Activated CD8-positive, alpha-beta memory T cell treated with anti-CD3 and anti-CD28 coated beads, Interleukin-2, amount 10 ng/mL, durations not matched to agents 7 days and 5 days (primary cell): ENCODE measurements at places on chromosomes 5 and 9. TPM values are rescaled to one million over a fixed set of nuclear protein-coding genes. Genes with fewer than 3 reads are reported as not detected.

The LHX6 gene
- total RNA-seq: not detected

DNA sequence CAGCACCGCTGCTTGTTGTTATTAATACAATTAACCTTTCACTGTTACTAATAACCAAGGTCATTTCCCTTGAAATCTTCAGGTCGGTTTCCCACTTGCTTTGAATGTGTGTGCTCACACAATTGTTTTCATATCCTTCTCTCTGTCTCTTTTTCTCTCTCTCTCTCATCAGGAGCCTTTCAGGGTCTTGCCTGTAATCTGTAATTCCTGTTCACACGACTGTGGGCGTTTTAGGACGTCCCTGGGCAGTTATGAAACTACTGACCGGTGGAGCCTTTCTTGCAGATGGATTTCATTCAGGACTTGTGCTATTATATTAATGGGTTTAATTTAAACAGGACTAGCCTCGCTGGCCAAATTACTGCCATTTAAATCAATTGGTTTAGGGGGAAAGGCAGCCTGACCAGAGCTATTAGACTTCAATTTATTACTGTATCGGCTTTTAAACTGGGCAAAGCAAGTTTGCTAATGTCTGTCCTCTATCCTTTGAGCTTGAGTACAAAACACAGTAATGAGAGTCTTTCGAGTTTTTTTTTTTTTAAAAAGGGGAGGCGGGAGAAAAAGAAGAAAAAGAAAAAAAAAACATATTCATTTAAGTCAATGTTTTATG lies 316.0 kb upstream of the TLE4 start:
- DNase-seq: no peak

The TSSK1B gene
- not detected for total RNA-seq

The SLC36A3 gene
- not detected for total RNA-seq

The BHMT2 gene
- total RNA-seq: not detected

DNA sequence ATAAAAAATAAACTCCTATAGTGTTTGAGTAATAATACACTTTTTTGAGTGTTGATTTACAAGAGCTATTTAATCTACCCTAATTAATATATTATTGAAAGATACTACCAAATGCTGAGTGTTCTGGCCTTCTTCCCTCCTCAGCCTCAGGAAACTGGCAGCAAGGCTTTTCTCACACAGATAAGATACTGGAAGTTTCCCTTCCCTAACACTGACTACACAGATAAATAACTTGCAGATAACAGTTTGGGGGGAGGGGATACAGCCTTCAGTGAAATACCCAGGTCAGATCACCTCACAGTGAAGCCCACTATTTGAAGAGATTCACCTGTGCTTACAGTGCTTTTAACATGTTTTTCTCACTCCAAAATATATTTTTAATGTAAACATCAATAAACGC lies 1.6 kb upstream of the NIPSNAP3A start:
- DNase-seq: no peak

The IFNA5 gene
- total RNA-seq: not detected

DNA sequence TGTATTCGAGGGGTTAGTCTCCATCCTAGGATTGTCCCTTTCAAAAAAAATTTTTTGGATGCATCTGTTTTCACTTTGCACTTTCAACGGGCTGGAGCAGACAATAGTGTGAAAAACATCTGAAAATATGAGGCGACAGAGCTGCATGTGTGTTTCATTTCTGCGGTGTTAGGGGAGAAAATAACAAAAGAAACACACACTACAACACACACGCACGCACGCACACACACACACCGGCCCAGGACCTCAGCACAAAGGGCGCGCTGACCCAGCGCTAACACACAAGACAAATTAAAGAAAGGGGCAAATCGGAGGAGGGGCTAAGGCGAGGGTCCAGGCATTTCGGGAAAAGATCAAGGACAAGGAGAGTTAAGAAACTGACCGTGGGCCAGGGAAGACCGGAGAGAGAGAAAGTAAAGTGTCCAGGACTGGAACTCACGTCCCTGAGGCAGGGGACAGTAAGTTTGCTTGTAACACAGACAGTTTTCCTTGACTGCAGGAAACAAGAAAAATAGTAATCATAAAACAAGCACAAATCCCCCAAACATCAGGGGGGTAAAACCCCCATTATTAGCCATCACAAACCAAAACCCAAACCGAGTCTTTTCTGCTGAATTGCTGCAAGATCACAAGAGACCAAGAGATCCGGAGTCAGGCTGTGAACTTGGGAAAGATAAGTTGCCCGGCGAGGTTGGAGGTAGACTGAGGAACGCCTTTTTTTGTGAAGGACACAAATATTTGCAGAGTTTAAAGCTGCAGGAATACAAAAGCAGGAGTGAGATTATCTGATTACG lies 302.1 kb downstream of the PARP8 start:
- DNase-seq: no peak

- DNase-seq: no peak
These were observed 447 bp downstream of the UBLCP1 start for GRCh38 chr5:159263569-159263905.

- no peak for DNase-seq
These were observed 126.1 kb upstream of the HAND1 start for GRCh38 chr5:154603953-154604679.

The PCDHGA2 gene
- total RNA-seq: not detected

DNA sequence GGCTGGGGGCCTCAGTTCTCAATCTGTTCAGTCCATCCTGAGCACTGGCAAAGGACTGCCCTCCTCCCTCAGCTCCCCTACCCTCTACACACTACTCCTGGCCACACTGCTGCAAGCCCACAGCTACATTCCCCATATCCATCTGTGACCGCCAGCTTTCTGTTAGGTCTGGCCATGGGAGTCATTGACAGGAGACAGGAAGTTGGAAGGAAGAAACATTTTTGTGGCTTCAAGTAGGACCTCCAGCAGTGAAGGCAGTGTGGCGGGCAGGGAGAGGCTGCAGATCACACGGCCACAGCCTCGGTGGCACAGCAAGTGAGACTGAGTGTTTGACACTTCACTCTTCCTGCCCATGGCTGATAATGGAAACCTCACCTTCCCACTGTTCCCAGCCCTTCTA lies 55.9 kb downstream of the SECISBP2 start:
- no peak for DNase-seq

The PTGDS gene
- total RNA-seq: 3.2 TPM

The LCN6 gene
- total RNA-seq: not detected

The SLC6A7 gene
- not detected for total RNA-seq

DNA sequence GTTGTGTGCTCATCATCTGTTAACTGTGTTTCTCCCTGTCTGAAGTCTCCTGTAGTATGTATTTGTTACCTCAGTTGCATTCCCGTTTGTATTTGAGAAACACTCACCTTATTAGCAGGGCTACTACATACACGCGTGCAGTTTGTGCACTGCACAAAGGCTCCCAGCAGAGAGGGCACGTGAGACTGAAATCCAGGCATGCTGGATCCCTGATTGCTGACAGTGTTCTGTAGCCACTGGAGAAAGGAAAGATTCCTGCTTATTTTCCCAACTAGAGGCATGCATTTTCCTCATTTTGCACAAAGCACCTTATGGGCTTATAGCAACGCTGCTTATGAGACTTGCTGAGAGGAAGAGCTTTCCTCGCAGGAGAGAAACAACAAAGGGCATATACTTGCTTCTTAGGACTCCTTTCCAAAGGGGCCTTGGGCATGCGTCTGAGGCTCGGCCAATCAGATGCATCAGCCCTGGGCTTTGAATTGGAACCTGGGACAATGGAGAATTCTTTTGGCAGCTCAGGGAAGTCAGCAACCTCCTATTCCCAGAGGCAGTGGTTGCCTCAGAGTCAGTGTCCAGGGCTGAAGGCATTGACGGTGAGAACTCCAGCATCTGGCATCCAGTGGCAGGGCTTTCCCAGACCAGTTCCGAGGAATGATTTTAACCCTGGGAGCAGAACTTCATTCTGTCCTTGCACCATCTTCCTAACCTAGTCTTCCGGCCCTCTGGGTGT lies 9.9 kb upstream of the MEGF10 start:
- DNase-seq: no peak

The PCDHB13 gene
- not detected for total RNA-seq

DNA sequence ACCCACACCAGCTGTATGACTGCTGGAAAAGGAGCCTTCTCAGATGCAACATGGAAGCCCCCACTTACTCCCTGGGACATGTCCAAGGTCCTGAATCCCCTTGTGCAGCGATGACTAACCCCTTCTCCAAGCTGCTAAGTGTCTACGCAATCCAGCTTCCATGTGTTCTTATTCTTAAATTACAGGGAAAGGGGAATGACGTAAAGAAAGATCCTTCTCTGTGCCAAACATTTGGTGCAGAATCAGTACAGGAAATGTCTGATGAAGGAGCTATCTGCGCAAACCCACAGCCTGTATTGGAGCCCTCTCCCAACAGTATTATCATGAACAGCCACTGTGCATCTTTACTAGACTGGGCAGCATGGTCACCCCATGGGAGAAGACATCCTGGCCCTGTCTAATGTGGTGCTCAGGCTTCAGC lies 183.2 kb downstream of the FRMD3 start:
- no peak for DNase-seq

The LCN15 gene
- total RNA-seq: not detected

The SLC4A9 gene
- 0.35 TPM for total RNA-seq

- DNase-seq: no peak
These were observed 929 bp downstream of the SH3PXD2B start for GRCh38 chr5:172453206-172453985.

- no peak for DNase-seq
These were observed 15.6 kb upstream of the EPB41L4A start for GRCh38 chr5:112434641-112435040.

DNA sequence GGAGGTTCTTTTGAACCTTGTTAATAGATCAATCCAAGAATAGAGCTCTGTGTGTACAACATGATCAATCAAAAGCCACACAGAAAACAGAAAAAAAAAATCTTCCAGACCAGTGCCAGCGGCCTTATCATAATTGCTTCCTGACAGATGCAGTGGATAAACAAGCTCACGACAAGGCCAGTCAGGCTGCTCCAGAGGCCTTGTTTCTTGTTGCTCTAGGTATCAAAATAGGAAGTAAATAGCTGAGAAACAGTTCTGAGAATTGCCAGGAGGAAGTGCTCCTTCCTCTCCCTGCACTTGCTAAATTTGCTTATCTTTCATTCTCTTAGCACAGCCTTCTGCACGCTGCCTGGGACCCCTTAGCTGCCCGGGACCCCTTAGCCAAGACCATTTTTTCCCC lies 199.0 kb upstream of the TARS1 start:
- no peak for DNase-seq

The SVEP1 gene
- not detected for total RNA-seq

The FAM151B gene
- not detected for total RNA-seq
